Occipital lobe (tissue), 3 donors: ENCODE measurements at places on chromosomes 12 and 14.

DNA sequence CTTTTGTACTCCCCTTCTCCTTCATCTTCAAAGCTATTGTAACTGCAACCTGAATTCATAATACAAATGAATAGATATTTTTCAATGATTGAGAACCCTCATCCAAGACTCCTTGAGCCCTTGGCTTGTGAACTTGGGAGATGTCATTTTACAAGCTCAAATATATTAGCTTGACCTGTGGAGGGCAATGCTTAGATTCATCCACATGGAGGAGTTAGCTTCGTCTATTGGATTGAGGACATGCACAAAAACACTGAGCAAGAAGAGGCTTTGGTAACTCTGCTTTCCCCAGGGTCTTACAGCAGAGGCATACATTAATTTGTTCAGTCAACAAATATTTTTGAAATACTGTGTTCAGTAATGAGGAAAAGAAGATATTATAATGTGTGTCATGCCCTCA, 101.1 kb downstream of the OTOGL start:
- no peak for DNase-seq

- DNase-seq: no peak
Observed at GRCh38 chr14:31326111-31326510, 94.2 kb downstream of the HEATR5A start.

DNA sequence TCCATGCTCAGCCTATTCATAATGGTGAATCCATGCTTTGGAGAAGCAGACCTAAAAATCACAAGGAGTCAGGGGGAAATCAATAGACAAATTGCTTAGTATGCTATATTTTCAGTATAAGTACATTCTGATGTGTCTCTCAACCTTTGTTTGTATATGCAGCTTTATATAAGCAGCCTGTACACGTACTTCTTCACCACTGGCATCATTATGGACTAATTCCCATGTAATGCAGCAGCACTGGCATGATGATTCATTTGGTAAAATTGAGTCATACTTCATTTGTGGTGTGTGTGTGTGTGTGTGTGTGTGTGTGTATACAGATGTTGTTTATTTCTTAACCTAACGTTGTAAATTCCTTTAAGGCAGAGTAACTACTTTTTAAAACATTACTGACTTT, 10.9 kb downstream of the DCP1B start:
- no peak for DNase-seq

DNA sequence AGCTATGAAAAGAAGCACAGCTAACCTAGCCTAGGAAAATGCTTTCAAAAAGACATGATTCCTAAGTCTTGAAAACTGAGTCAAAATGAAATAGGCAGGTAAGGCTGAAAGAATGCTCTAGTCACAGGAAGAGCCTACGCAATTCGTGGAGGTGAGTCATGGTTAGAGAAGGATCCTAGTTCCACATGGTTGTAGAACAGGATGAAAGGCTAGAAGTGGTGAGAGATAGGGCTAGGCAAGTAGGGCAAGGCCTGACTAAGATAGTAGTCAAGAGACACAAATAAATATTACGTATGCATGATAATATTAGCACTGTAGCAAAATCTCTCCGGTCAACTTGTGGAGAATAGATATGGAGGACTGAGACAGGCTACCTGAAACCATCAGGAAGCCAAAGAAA, 47.2 kb downstream of the PLCZ1 start:
- no peak for DNase-seq
